ENCODE measurements at places on chromosomes 4 and X.

- DNase-seq, result no peak
Measured at GRCh38 chrX:115583496-115584004, 22.6 kb downstream of the PLS3 start.

DNA sequence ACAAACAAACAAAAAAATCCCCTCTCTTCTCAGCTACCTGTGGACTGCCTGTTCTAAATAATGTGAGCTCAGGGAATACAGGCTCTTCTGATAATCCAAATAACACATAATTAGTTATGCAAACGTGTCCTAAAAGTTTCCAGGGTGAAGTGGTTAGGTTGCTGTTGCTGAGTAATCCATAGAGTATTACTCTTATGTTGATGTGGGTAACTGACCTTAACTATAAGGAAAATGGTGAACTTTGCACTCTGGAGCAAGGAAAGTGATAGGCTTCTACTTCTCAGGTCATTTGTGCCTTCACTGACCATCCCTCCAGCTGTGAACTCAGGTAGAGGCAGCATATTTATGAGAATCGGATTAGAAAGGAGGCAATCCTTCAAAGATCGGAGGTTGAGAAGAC lies 19.9 kb downstream of the MSN start:
- no peak for DNase-seq

GRCh38 chrX:68935362-68935761 lies 106.5 kb downstream of the EFNB1 start:
- no peak for DNase-seq

- DNase-seq, result no peak
Measured at GRCh38 chrX:25178555-25178954, 162.8 kb upstream of the ARX start.

GRCh38 chrX:33086886-33087285 lies 124.5 kb downstream of the DMD start:
- DNase-seq, result no peak

DNA sequence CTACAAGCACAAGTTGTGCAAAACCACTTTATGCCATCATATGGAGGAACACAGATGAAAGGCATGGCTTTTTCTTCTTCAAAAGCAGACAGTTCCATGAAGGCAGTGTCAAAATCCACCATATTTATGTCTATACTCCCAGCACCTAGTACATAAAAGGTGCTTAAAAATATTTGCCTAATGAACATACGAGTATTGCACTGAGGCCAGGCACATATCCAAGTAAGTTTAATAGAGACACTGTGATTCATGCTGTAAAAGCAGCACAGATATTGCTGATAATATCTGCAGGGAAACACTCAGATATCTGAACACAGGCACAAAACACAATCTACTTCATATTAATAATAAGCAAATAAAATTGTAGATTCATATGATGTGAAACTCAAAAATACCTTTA lies 48.1 kb upstream of the CXCL8 start:
- no peak for DNase-seq

DNA sequence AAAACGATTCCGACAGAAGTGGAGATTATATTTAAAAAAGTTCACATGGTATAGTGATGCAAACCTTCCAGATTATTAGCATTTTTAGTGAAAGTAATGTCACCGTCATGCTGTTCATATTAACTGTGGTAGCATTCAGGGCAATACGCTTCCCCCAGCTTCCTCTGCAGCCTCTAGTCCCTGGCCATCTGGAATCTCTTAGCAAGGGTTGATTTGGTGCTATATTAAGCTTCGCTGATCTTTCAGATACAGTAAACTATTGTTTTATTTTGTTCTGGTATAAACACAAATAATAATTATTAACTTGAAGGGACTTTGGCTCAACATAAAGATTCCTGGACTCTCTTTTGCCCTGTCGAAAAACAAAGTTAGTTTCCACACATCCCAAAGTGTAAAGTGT lies 1080.5 kb upstream of the TENM3 start:
- no peak for DNase-seq
